ENCODE measurements at places on chromosomes 12 and 14.
A peak's percentile ranks its signal among the peaks of the same experiment; 100 is the strongest.

- no peak for DNase-seq
These were observed 1.3 kb downstream of the BHLHE41 start for GRCh38 chr12:26123482-26123980.

- DNase-seq, result no peak
These were observed 1.0 kb upstream of the CDK17 start for GRCh38 chr12:96401076-96401871.

- no peak for DNase-seq
These were observed 50.2 kb downstream of the FRMD6 start for GRCh38 chr14:51701951-51702350.

DNA sequence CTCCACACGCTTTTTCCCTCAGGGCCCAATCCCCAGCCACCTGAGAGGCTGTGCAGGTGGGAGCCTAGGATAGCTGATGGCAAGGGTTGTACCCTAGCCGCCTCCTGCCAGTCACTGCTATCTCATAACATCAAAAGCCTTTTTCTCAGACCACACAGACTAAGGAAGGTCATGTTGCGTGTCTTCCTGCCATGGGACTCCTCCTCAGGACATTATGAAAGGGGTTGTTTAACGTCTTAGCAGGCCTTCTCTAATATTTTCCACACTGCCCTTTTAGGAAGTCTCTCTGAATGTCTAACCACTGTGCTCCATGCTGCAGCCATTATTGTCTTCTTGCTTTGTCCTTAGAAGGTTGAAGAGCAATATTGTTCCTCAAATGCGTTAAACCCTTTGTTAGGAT, 7.6 kb upstream of the SMUG1 start:
- DNase-seq, result no peak

DNA sequence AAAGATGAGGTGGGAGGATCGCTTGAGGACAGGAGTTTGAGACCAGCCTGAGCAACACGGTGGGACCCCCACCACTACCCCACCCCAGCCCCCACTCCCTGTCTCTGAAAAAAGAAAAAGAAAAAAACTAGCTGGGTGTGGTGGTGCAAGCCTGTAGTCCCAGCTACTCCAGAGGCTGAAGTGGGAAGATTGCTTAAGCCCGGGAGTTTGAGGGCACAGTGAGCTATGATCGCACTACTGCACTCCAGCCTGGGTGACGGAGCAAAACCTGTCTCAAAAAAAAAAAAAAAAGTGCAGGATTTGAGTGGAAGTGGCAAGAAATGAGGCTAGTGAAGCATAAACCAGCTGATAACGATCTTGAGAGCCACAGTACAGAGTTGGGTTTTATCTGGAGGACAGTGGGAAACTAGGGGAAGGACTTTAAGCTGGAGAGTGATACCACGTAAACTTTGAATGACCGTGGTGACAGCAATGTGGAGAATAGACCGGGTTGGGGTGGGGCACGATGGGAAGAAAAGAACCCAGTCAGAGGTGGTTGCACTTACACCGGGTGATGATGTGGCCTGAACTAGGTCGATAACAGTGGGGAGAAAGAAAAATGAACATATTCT, 85.3 kb downstream of the TMEM260 start:
- no peak for DNase-seq

DNA sequence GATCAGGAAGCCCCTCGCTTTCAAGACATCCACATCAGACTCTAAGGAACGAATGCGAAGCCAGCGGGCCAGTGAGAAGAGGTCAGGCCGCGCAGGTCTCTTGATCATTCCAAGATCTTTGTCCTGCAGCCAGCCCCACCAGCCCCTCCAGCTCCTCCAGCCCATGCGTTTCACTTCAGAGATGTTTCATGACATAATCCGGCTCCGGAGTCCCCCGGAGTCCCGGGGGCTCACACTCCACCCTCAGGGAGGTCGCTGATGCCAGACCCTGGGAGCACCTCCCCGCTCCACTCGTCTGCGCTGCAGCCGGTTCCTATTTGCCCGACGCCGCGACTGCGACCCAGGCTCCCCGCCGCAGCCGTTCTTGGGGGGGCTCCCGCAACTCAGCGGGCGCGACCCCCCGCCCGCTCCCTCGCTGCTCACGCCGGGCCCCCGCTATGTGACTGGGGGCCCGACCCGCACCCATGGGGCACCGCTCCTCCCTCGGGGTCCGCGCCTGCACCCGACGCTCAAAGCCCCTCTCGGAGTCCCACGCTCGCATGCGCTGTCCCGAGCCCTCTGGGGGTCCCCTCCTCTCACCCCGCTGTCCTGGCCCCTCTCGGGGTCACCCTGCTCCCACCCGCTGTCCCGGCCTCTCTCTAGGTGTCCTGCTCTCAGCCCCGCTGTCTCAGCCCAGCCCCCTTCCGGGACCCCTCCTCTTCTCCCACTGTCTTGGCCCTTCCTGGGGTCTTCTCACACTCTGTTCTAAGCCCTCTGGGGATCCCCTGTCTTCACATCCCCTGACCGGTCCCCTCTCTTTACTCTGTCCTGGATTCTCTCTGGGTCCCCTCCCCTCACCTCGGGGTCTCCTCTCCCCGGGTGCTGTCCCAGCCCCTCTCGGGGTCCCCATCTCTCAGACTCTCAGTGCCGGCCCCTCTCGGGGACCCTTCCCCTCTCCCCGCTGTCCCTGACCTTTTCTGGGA, 1.1 kb downstream of the TAOK3 start:
- no peak for DNase-seq

DNA sequence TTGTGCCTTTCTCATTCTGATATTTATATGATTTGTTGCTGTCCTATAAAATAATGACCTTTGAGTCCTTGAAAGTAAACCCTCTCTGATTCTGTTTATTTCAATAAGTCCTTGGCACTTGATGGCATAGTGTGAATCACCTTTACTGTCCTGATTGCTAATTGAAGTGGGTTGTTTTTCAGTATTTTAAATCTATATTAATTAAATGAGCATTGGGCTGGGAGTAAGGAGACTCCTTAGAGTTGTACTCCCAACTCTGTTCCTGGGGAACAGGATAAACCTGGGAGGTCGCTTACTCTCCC, 235.7 kb downstream of the EGLN3 start:
- no peak for DNase-seq

DNA sequence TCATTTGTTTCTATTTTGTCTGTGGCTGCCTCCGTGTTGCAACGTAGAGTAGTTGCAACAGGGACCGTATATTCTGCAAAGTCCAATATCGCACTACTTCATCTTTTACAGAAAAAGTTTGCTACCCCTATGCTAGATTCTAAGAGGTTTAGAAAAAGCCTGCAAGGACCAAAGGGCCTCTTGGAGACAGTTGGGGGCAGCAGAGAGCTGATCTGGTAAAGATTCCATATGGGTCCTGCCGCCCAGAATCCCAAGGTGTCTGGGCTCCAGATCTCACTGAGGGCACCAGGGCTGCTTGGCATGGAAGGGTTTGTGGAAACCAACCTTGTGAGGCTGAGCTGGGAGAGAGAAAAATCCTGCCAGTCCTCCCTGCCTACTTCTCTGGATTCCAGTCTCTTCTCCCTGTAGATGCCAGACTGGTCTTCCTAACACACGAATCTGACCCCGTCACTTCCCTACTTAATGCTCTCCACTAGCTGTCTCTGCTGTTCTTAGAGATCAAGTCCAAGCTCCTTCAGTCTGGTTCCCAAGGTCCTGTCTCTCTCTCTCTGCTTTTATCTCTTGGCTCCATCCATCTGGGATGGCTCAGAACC, 74.6 kb downstream of the GLRX5 start:
- no peak for DNase-seq

GRCh38 chr14:83632375-83632774, 1897.6 kb upstream of the FLRT2 start:
- DNase-seq, result no peak

DNA sequence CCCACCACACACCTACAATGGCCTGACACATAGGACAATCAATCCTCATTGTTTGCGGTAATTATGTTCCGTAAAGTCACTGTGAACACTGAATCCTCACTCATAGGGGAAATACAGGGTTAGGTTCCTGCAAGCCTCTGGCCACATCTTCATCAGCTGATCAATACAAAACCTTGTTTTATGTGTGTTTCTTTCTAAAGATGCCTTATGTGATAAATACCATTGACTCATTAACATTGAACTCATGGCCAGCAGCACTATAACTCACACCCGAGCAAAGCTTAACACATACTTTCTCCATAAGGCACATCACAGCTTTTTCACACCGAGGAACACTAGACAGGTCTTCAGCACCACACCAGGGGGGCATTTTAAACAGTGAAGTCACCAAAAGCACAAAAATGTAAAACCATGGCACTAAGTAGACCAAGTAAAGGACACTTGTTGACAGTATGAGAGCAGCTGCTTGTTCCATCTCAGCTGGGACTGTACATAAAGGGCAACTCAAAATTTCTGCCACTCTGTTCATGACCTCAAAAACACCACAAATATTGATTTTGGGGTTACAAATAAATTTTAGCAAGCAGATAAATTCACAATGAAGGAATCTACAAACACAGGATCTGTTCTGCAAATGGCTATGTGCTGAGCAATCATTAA, 60.5 kb downstream of the ESR2 start:
- DNase-seq, result no peak

GRCh38 chr12:121796855-121797751, 3.6 kb upstream of the RHOF start:
- no peak for DNase-seq

- no peak for DNase-seq
These were observed 22.0 kb downstream of the CD9 start for GRCh38 chr12:6222078-6222654.

DNA sequence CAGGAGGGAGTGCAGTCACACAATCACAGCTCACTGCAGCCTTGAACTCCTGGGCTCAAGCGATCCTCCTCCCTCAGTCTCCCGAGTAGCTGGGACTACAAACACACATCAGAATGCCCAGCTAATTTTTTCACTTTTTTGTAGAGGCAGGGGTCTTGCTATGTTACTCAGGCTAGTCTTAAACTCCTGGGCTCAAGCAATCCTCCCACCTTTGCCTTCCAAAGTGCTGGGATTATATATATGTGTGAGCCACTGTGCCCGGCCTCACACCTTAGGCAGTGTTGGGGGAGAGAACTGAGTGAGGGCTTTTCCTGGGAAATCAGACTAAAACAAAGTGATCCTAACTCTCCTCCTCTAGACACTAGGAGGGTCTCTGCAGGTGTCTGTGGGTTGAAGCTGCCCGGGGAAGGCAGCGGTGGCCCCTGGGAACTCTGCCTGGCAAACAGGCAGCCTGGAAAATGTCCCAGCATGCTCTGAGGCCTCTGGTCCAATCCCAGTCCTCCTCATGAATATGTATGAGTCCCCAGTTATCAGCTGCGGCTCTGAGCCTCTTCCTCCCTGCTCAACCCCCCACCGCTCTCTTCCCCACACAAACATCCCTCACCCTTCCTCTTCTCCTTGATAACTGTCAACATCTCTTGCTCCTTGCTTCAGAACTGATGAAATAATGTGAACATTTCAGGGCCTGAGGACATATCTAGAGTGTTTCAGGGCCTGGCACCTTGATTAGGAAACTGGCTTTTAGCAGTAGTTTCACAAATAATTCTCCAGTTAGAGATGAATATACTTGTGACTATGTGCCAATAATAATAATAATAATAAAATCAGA, 7.9 kb upstream of the NAA25 start:
- peak; percentile 28 for DNase-seq

DNA sequence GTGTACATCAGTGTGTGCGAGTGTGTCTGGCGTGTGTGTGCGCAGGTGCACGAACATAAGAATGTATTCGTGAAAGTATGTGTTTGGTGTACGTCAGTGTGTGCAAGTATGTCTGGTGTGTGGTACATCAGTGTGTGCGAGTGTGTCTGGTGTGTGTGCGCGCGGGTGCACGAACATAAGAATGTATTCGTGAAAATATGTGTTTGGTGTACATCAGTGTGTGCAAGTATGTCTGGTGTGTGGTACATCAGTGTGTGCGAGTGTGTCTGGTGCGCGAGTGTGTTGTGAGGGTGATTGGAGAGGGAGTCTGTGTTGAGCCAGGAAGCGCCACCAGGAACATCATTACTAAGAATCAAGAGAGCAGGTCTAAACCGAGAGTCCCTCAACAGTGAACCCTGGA, 143.8 kb downstream of the BCL11B start:
- DNase-seq, result no peak

DNA sequence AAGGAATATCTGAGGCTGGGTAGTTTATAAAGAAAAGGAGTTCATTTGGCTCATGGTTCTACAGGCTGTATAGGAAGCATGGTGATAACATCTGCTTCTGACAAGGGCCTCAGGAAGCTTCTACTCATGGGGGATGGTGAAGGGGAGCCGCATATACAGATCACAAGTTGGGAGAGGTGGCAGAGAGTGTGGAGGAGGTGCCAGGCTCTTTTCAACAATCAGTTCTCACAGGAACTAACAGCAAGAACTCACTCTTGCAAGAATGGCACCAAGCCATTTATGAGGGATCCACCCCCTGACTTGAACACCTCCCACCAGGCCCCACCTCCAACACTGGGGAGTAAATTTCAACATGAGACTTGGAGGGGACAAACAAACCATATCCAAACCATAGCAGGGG, 3.5 kb upstream of the TSPAN11 start:
- DNase-seq, result no peak

DNA sequence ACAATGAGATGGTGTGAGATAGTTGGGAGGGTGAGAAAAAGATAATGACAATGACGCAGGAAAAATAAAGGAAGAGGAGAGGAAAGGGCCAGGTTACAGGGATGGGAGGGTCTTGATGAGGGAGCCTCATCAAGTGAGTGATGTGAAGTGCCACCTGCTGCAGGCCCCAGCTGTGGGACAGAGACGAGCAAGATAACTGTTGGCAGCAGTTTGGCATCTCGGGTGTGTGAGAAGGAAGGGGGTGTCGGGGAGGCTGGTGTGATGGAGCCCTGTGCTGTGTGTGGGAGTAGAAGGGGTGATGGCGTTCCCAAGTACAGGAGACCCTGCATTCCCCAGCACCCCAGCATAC, 11.4 kb upstream of the TAC3 start:
- no peak for DNase-seq

GRCh38 chr12:27081668-27082111, 688 bp downstream of the C12orf71 start:
- no peak for DNase-seq

- no peak for DNase-seq
These were observed 3.9 kb downstream of the GZMH start for GRCh38 chr14:24605435-24606190.

DNA sequence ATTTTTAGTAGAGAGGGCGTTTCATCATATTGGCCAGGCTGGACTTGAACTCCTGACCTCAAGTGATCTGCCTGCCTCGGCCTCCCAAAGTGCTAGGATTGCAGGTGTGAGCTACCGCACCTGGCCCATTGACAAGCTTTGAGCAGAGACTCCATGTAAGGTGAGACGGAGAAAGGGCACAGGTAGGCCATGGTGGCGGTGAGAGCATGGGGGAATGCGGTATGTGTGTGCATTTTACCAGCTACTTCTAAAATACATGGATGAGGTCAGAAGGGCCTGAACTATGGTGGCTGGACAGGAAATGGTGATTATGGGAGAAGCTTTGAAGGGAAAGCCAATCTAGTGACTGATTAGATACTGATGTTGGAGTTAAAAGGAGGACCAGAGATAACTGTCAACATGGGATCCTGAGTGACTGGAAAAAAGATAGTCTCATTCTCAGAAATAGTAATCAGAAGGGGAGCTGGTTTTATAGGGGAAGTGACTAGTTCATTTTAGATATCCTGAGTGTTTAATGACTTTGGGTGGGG, 21.9 kb upstream of the PTPRB start:
- DNase-seq, result no peak

Data from NCI-H187 treated with DMSO at 0.1 percent for 48 hours (cell line).